ENCODE measurements at places on chromosomes 5 and 9. TPM values are rescaled to one million over a fixed set of nuclear protein-coding genes. Genes with fewer than 3 reads are reported as not detected.

GRCh38 chr5:160743027-160743426, 109.0 kb downstream of the ATP10B start:
- no peak for DNase-seq

The SLC46A2 gene
- total RNA-seq, result not detected

DNA sequence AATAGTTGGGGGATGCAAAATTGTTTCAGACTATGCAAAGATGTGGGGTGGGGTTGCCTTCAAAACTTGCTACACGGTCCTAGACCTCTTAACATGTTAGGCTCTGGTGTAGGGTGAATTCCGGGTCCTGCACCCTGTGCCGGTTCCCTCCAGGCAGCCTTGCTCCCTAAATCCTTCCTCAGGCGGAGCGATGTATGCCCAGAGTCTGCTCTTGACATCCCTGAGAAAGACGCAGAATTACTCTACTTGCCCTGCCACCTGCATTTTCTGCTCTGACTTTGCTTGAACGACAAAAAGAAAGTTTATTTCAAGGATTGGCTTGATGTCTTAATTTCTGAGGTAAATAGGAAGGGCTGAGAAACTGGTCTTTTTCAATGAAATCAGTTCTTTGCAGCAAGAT, 691 bp downstream of the THBS4 start:
- DNase-seq, result no peak

The PCDHB1 gene
- total RNA-seq, result not detected

The CD14 gene
- 3.3 TPM for total RNA-seq

DNA sequence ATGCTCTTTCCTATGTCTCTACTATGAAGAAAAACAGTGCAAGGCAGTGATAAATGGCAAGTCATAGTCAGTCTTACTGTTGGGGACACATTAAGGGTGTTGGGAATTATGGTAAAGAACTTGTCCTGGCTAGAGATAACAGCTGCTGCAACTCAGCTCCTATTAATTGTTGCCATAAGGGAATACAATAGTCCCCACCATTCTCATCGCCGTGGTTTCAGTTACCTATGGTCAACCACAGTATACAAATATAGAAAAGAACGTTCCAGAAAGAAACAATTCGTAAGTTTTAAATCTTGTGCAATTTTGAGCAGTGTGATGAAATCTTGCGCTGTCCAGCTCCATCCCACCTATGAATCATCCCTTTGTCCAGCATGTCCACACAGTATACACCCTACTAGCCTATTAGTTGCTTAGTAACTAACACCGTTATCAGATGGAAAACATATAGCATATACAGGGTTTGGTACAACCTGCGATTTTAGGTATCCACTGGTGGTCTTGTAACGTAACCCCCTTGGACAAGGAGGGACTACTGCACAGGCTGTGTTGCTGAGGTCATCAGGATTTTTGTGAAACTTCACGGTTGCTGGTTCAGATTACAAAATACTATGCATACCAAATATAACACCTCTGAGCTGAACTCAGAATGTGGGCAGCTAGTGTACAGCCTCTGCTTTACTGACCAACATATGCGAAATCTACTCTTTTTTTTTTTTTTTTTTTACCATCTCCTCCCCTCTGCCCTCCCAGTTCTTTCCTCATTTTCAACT, 53.5 kb downstream of the ZFR start:
- DNase-seq, result no peak

DNA sequence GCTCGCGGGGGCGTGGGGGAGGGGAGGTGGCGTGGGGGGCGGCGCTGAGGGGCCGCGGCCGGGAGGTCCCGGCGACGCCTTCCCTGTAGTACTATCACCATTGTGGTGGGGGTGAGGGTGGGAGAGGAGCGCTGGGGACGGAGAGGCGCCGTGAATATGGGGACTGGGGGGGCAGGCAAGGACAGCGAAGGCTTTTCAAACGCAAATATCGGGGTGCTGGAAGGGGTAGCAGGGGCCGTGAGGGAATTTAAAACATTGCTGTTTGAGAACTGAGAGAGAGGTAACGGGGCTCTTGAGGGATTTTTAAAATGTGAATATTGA, 427 bp downstream of the RBM27 start:
- DNase-seq, result no peak

- no peak for DNase-seq
These were observed 50.4 kb upstream of the FAM170A start for GRCh38 chr5:119578937-119579336.

DNA sequence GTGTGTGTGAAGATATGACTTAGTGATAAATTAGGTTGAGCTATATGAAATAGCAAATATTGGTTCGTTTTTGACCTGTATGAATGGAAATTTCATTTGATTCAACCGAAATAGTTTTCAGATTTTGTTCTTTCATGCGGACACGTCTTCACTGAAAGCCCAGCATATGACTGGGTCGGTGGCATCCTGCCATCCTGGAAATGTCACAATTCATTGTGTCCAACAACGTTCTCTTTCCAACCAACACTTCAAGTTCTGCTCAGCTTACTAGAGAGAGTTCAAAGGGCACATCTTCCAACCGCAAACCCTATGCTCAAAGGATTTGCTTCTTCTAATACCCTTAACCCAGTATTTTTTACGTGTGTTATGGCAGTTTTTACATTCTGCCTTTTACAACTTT, 252.5 kb downstream of the NTRK2 start:
- no peak for DNase-seq

- DNase-seq, result no peak
These were observed 2.7 kb downstream of the RNF20 start for GRCh38 chr9:101536351-101536750.

The PAX5 gene
- 0.29 TPM for total RNA-seq

The CDH18 gene
- total RNA-seq, result not detected

GRCh38 chr5:73496984-73497457, 1.2 kb upstream of the BTF3 start:
- no peak for DNase-seq

The AQP7 gene
- total RNA-seq, result not detected

- no peak for DNase-seq
These were observed 2.2 kb upstream of the CDX1 start for GRCh38 chr5:150164211-150164980.

The COMMD10 gene
- 17.4 TPM for total RNA-seq

The OR2V2 gene
- not detected for total RNA-seq

DNA sequence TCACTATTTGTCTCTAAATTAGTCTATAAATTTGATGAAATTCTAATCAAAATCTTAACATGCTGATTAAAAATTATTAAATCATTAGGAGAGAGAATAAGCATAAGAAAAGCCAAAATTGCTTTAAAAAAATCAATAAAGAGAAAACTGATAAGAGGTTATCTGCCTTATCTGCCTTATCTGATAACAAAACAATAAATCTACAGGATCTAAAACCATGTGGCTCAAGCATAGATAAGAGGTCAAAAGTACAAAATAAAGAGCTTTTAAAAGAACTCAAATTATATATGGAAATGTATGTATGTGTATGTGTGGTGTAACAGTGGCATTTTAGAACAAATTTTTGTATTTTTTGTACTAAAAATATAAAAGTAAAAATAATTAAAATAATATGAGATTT, 18.6 kb downstream of the TRIM14 start:
- DNase-seq, result no peak

GRCh38 chr5:103561685-103562452, 720 bp downstream of the NUDT12 start:
- DNase-seq, result no peak

DNA sequence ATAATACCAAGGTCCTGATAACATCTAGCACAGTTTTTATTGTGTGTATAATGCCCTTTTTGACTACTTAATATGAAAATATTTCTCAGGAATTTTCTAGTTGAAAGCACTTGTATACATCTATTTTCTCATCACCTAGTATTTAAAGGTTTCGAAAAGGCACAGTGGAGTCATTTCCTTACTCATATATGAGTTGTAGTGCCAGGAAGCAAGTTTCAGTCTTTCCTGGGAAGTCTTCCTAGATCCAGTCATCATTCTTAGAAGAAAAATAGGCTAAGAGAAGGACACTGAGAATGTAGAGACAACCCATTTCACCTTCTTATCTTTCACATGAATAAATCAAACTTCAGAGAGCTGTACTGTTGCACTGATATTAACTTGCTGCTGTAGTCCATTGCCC, 70.2 kb downstream of the SLC25A46 start:
- no peak for DNase-seq

The PCDHGA7 gene
- total RNA-seq, result not detected

The IFNA8 gene
- total RNA-seq, result not detected

DNA sequence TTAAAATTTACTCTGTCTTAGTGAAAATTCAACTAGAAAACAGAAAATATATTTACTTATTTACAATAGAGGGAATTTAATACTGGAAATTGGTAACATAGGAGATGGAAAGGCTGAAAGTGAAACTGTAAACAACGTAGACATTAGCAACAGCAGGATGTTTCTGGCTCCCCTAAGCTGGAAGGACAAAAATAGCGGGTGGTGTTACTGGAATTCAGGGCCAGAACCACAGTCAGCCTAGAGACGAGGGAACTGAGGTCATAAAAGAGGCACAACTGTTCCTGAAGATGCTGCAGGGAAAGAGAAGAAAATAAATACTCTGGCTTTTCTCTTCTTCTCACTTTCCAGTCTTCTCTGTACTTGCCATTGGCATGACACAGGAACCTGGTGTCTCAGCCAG, 80.4 kb upstream of the NIPBL start:
- no peak for DNase-seq

The PCDHA6 gene
- total RNA-seq, result not detected

The SLC22A4 gene
- 2.6 TPM for total RNA-seq

- no peak for DNase-seq
These were observed 142.9 kb upstream of the GRIA1 start for GRCh38 chr5:153347611-153348010.

The SLC27A6 gene
- total RNA-seq, result not detected

GRCh38 chr9:108186642-108187395, 669.0 kb downstream of the ACTL7B start:
- no peak for DNase-seq

The GPR151 gene
- total RNA-seq, result not detected

The TSC1 gene
- 33.9 TPM for total RNA-seq

The FOXD4L6 gene
- total RNA-seq, result not detected

The RFESD gene
- total RNA-seq, result 5.4 TPM
